ENCODE measurements at places on chromosomes 2 and 18. TPM values are rescaled to one million over a fixed set of nuclear protein-coding genes. Genes with fewer than 3 reads are reported as not detected.

- no peak overlapping the region for H3K4me3 ChIP-seq
- no peaks in the 10 kb centered on the region for H3K27me3 ChIP-seq
- H3K36me3 ChIP-seq: no peaks in the 10 kb centered on the region
- DNase-seq: no peak
- H3K4me1 ChIP-seq: no peaks in the 10 kb centered on the region
- H3K27ac ChIP-seq: no peak overlapping the region
Observed at GRCh38 chr18:79814373-79814772, 16.6 kb downstream of the KCNG2 start.

ABCB11 gene
- not detected for total RNA-seq

COL5A2 gene
- total RNA-seq: 244 TPM

CNOT11 gene
- 120 TPM for total RNA-seq

CKAP2L gene
- 23.6 TPM for total RNA-seq

EHBP1 gene
- total RNA-seq: 123 TPM
